ENCODE measurements at places on chromosomes 3 and 15.
A peak's percentile ranks its signal among the peaks of the same experiment; 100 is the strongest.

DNA sequence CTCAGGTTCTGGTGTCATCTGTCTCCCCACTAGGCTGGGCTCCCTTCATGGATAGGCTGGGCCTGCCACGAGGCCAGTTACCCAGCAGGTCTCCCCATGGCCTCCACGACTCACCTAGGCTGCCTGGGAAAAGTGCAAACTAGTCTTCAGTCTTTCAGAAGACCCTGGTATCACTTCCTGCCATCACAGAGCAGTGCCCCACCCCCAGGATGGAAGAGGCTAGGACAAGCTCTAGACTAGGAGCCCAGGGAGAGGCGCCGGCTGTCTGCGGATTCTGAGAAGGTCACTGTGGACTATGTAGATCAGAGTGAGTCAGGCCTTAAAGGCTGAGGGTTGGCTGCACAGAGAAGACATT lies 63.7 kb downstream of the CORO2B start:
- no peak for DNase-seq

GRCh38 chr15:69530991-69531664 lies 78.5 kb downstream of the RPLP1 start:
- DNase-seq, result peak; percentile 41

- no peak for DNase-seq
Observed at GRCh38 chr15:83118291-83118827, 10.9 kb downstream of the TM6SF1 start.

GRCh38 chr3:163491714-163492113 lies 1586.6 kb downstream of the SI start:
- DNase-seq, result no peak

DNA sequence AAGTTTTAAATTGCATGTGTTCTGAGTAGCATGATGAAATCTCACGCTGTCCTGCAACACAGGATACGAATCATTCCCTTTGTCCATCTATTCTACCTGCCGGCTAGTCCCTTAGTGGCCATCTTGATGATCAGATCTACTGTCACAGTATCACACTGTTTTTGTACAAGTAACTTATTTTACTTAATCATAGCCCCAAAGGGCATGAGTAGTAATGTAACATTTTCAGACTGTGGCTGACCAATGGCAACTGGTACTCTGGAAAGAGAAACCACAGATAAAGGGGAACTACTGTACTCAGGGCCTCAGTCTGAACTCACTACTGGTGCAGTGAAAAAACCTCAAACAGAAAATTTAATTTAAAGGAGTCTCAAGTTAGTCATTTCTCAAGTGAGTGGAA lies 127.3 kb upstream of the MRPL3 start:
- no peak for DNase-seq
